ENCODE measurements at places on chromosomes 4 and X.

DNA sequence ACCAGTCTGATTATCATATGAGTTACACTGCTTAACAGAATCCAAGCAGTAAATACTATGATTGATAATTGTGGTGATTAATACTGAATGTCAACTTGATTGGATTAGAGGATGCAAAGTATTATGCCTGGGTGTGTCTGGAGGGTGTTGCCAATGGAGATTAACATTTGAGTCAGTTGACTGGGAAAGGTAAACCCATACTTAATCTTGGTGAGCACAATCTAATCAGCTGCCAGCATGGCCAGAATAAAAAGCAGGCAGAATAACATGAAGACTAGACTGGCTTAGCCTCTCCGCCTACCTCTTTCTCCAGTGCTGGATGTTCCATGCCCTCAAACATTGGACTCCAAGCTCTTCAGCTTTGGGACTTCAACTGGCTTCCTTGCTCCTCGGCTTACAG lies 961.3 kb downstream of the ADGRL3 start:
- DNase-seq: no peak

DNA sequence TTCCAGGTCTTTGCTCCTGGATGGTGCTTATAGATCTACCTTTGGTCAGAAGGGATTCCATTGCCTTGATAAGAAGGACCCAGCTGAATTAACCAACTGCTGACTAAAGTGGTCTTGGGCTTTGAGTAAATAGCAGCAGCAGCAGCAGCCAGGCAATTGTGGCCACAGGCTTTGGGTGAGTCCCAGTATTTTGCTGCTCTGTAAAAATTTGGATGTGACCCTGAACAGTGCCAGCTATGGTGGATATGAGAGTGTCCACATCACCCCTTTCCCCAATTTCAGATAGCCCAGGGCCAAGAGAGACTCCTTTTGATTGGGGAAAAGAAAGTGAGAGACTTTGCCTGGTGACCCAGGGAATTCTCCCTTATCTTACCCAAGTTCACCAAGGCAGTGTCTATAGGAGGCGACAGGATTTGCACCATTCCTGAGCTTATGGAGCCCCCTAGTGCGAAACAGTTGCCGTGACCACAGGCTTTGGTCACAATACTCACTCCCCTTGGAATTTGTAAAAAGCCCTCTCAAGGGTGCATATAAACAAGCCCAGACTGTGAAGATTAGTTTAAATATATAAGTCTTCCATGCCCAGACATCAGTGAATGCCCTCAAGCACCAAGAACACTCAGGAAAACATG lies 518.0 kb downstream of the TMA16 start:
- DNase-seq: no peak

GRCh38 chr4:55491486-55491885 lies 55.2 kb downstream of the CLOCK start:
- DNase-seq: no peak

GRCh38 chr4:132124624-132124974 lies 1024.5 kb upstream of the PCDH10 start:
- no peak for DNase-seq

- DNase-seq: no peak
Measured at GRCh38 chrX:153576961-153577360, 22.0 kb downstream of the CCNQ start.

DNA sequence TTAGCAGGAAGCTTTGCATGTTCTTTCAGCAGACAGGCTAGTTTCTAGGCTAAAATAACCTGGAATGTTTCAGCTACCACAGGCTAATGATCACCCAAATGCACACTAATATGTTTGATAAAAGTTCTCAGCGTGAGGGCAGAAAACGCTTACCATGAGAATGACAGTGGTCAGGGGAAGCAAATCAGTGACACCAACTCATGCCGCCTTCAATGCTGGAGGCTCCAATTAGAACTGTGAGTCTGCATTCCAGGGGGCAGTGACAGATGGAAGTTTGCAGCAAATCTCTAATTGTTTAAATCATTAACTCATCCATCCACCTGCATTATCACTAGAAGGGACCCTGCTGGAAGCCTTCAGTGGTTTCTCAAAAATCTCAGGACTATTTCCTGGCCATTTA lies 43.2 kb downstream of the ANOS1 start:
- no peak for DNase-seq

GRCh38 chr4:139015948-139016471 lies 429 bp downstream of the NOCT start:
- DNase-seq: peak; percentile 64

GRCh38 chr4:157898836-157899605 lies 273.8 kb downstream of the GASK1B start:
- DNase-seq: no peak

DNA sequence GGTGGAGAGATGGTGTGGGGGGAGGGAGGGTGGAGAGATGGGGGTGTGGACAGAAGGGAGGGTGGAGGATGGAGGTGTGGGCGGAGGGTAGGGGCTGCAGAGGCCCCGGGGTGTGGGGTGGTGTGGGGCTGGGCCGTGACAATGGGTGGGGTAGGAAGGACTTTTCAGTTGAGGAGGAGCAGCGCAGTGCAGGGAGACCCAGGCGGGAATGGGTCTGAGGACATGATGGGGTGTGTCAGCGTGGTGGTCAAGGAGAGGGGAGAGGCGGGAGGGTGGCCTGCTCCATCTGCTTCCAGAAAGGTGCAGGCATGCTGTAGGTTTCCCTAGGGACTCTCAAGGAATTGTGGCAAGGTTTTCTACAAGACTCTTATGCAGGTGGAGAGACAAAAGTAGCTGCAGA lies 48.9 kb downstream of the RGS12 start:
- no peak for DNase-seq

GRCh38 chr4:81227968-81228367 lies 12.9 kb upstream of the PRKG2 start:
- no peak for DNase-seq

DNA sequence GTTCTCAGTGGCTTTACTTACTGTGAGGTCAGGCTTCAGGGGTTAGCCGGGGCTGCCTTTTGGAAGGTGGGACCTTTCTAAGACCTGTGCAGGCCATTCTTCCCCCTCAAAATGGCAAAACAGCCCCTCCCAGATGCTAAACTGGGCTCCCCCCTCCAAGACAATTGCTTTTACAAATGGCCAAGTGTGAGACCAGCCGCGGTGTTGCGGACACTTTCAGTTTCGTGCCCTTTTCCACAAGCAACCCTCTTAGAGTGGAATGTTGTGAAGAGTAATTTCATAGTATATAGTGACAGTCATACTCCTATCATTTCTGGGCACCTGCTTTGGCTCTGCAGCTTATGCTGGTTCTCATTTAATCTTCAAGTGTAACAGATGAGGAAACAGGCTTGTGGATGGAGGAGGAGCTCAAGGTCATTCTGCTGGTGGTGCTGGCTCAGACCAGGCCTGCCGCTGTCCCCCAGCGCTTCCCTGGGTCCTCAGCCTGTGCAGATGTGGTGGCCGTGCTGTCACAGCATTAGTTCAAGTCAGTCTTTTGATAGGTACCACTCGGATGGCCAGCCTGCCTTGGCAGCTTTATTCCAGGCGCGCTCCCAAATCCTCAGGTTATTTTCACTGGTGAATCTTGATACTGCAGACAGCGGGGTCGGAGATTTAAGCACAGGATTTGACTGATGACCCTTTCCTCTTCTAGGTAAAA lies 55.0 kb upstream of the TADA2B start:
- no peak for DNase-seq

DNA sequence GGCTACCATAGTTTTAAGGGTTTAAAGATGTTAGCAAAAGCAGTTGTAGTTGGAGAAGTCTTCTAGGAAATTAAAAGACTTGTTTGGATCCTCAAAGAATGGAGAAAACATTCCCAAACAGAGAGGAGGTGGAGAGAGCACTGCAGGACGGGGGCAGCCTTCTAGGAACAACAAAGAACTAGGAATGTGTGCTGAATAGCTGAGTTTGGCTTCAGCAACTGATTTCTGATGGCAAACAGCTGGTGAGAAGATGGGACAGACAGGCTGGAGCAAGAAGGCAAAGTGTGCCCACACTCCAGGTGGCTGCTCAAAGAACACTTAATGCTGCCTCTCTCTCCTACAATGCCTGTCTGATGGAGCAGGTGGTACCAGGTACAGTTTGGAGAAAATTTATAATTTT lies 1331.1 kb downstream of the ADGRL3 start:
- no peak for DNase-seq

DNA sequence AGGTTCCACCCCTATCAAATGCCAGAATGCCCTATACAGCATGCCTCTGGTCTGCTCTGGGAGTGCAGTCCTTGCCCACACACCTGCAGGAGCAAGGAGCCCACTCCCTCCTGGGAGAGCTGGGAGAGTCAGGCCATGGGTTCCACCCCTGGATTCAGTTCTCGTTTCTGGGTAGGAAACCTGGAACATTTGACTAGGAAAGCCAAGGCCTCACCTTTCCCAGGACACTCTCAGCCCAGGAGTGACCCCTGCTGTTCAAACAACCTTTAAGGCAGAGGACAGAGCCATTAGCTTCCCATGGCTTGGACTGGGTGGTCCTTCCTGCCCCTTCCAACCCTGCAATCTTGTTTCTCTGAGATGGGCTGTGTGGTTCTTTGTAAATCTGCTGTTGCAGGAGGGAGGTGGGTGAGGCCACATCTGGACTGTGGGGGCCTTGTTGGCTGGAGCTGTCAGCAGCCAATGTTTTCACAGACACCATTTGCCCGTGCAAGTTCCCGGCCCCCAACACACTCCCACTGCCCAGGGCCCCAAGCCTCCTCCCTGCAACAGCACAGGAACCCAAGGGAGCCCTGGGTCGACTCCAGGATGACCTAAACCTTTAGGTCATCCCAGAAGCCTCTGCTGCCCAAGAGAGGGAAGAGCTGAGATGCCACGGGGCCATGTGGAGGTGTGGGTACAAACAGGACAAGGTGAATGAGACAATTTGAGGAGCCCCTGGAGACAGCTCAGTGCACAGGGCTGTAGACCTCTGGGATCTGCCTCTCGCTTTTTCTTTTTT lies 104.4 kb downstream of the PJA1 start:
- DNase-seq: no peak

GRCh38 chr4:176788248-176788647 lies 4.5 kb downstream of the VEGFC start:
- no peak for DNase-seq

- no peak for DNase-seq
Measured at GRCh38 chrX:122934131-122934530, 249.9 kb upstream of the GRIA3 start.

GRCh38 chr4:185437809-185438208 lies 12.0 kb upstream of the UFSP2 start:
- DNase-seq: no peak

GRCh38 chr4:176579226-176579625 lies 213.5 kb downstream of the VEGFC start:
- no peak for DNase-seq

DNA sequence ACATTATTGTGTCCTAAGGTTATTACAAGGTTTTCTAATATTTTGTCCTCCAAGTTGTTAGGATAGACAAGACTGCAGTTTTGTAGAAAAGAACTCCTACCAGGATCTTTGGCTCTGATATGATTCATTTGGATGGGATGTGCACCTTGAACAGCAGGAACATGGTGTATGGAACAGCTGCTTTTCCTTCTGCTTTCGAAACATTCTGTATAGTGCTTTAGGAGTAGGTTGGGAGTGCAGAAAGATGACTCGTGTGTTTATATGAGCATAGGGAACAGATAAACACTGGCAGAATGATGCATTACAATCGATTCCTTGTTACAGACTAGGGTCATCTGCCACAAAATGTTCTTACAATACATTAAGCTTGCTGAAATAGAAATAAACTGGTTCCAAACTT lies 790.1 kb downstream of the DMD start:
- DNase-seq: no peak

GRCh38 chrX:101736651-101737050 lies 77.0 kb upstream of the ARMCX2 start:
- DNase-seq: no peak

DNA sequence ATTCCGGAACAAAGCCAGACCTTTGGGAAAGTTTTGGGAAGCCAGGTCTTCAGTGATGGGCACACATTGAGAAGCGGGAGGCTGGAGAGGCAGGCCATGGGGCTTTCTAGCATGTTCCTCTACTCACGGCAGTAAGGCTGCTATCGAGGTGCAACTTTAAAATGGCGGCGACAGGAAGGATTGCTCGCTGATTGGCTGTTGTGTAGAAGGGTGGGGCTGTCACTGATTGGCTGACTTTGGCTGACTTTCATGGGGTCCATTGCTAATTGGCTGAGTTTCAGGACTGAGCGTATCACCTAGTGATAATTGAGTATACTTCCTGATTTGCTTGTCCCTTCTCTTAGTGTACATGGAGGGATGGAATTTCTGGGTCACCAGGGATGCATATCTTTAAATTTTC lies 19.7 kb upstream of the GLOD5 start:
- DNase-seq: no peak

- DNase-seq: peak; percentile 12
Measured at GRCh38 chr4:2065106-2065930, 6.2 kb downstream of the NAT8L start.

DNA sequence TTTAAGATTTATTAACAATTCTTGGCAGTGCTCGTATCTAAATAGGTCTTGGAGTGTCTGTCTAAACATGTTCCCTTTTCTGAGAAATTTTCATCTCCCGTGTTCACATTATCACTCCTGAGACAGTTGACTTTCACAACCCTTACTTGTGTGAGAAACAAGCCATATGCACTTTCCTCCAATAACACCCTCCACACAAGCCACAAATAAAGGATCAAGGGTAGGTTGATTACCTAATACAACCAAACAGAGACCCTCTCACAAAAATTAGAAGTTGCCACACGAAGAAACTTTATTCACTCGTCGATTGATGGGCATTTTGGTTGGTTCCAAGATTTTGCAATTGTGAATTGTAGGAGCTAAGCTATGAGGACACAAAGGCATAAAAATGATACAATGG lies 763.9 kb downstream of the TRAM1L1 start:
- DNase-seq: no peak

DNA sequence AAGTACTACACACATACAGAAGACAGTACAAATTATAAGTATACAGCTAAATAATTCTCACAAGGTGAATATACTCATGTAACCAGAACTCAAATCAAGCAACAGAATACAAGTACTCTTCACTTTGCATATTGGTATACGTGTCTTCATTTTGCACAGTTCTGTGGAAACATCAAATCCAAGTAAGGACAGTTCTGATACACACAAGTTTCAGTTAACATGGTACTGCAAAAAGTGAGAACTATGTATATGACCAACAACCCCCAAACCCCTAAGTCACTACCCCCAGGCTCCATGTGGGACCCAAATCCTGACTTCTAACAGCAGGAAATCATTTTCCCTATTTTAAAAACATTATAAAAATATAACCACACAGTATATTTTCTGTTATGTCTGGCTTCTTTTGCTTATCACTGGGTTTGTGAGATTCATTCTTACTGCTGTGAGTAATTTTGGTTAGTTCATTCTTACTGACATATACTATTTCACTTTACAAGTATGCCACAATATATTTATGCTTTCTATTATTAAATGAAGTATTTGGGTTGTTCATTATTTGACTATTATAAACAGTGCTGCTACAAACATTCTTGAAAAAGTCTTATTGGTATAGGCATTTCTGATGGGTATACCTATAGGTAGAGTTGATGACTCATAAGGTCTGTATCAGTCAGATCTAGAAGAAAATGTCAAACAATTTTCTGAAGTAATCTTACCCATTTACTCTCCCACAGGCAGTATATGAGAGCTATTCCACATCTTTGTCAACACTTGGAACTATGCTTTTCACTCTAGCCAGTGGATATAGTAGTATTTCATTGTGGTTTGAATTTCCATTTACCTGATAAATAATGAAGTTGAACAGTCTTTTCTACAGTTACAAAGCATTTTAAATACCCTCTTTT lies 47.0 kb downstream of the SCLT1 start:
- no peak for DNase-seq

GRCh38 chrX:15350329-15350996 lies 15.1 kb upstream of the PIGA start:
- DNase-seq: no peak

- no peak for DNase-seq
Measured at GRCh38 chr4:15536552-15537499, 67.1 kb downstream of the CC2D2A start.

GRCh38 chr4:93896516-93896915 lies 68.0 kb downstream of the ATOH1 start:
- no peak for DNase-seq

Data from left ventricle myocardium superior (tissue), 1 donor.